Myometrial cell (primary cell): ENCODE measurements at places on chromosomes 4 and X. TPM values are rescaled to one million over a fixed set of nuclear protein-coding genes. Genes with fewer than 3 reads are reported as not detected.

The IRS4 gene
- total RNA-seq, result not detected in 2 replicates

The TCEAL5 gene
- total RNA-seq, result not detected in 2 replicates

The CLNK gene
- total RNA-seq, result not detected in 2 replicates

The FAM156B gene
- 12.9 and 13.5 TPM in 2 replicates for total RNA-seq
